SIG-M5 (cell line): ENCODE measurements at places on chromosomes 12 and 14.

GRCh38 chr12:2068653-2069052, 15.9 kb downstream of the CACNA1C start:
- no peak for DNase-seq

- DNase-seq: no peak
Observed at GRCh38 chr12:119036878-119037825, 55.8 kb downstream of the SRRM4 start.

DNA sequence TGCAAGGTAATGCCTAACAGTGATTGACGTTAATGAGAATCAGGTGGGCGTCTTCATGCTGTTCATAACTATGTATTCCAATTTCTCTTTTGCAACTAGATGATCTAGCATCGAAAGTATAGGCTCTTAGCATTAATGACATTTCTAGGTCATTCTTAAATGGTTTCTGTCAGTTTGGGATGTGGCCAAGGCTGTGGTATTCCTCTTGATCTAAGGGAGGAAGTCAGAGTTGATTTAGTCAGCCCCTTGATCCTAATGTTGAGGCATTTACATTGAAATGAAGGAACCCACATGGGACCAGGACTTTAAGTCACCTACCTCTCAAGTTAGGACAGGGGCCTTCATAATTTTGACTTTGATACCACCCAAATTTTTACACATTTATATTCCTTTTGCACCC, 448.1 kb downstream of the NPAS3 start:
- DNase-seq: no peak

- DNase-seq: no peak
Observed at GRCh38 chr14:85915711-85916110, 385.8 kb downstream of the FLRT2 start.

GRCh38 chr12:128069359-128069997, 197.5 kb upstream of the TMEM132C start:
- DNase-seq: no peak

DNA sequence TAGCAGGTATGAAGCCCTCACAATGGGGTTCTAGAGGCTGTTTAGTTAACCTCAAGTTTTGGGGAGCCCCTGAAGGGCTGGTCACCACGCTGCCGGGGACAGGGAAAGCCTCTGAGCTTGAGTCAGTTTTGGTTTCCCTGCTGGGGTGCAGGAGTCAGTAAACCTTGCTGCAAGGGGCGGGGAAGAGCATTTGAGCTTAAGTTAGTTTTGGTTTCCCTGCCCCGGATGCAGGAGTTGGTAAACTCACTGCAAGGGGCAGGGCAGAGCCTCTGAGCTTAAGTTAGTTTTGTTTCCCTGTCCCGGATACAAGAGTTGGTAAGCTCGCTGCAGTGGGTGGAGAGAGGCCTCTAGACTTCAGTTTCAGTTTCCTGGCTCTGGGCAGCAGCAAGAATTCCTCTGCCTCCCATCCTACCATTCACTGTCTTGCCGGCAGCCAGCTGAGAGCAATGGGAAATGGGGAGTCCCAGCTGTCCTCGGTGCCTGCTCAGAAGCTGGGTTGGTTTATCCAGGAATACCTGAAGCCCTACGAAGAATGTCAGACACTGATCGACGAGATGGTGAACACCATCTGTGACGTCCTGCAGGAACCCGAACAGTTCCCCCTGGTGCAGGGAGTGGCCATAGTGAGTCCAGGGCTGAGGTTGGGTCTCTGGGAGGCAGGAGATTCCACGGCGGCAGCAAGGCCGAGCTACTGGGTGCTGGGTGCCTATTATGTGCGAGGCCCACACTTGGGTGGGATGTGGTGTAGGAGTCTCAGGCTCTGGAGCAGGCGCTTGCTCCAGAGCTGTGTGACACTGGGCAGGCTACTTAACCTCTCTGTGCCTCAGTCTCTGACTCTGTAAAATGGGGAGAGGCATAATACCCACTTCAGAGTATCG, at the start of gene OAS2:
OAS2 (plus strand) TSS at position 357 of the 878 bp plus-strand sequence; CDS start at position 447, 90 bp downstream.
- no peak for DNase-seq

DNA sequence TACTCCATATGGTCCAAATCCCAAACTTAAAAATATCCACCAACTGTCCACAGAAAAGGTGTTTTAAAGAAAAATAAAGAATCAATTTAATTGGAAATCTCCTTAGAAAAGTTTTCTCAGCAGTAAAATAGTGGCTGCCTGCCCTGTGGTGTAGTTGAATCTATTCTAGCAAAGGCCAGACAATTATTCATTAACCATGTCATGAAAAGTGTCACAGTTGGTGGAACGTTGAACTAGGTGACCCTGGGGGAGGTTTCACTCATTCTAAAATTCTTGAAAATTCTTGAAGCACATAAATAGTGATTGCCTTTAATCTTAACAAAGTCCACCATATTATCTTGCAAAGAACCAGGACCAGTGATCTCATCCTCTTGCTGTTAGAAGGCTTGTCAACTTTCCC, 78.4 kb upstream of the GZMB start:
- DNase-seq: no peak

- no peak for DNase-seq
Observed at GRCh38 chr14:51546603-51547258, 105.0 kb upstream of the FRMD6 start.

DNA sequence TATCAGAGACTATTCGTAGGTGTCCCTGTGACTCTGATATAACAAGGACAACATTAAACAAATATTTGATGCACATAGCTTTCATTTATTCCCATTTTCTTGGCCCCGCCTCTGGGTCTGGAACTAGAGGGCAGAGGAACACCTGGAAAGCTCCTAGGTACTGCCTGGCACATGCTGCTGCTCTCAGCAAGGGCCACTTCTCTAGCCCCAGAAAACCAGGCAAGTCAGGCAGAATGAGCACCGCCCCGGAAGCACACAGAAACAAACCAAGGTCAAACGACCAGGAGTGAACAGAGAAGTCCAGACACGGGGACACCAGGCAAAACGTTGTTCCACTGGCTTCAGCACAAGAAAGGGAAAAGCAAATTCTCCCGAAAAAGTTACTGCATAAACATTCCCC, 76.1 kb downstream of the TTC7B start:
- no peak for DNase-seq

DNA sequence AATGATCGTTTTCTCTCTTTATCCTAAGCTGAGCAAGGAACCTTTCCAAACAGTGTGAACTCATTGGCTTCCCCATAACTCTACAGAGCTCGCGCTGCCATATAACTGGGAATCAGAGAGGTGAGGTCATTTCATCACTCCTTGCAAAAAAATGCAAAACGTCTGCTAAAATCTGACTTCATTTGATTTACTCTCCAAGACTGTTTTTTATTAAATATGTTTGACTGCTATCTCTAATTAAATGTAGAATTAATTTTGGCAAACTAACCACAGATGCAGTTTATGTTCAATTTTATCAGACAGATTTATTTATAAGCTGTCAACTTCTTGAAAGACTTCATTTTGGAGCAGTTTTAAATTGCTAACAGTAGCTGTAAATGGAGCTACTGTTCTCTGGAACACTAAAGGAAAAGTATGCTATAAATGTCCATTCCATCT, 131.6 kb upstream of the SOX5 start:
- no peak for DNase-seq

GRCh38 chr14:103348154-103348553, 14.1 kb downstream of the EIF5 start:
- no peak for DNase-seq

DNA sequence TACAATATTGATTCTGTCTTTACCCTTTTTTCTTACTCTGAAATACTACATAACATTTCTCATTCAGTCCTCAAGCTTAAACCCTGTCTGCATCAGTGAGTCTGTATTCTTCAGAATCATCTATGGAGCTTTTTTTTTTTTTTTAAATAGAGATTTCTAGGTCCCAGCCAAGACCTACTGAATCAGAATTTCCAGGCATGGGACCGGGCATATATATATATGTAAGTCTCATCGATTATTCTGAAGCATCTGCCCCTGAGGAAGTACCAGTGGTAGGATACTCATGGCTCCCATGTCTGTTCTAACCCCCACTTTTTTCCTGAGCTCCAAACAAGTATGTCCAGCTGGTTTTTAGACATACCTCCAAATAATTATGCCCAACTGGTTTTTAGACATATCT, 6.1 kb downstream of the DDX47 start:
- DNase-seq: no peak

- DNase-seq: no peak
Observed at GRCh38 chr14:69664865-69665526, 53.6 kb downstream of the SUSD6 start.

DNA sequence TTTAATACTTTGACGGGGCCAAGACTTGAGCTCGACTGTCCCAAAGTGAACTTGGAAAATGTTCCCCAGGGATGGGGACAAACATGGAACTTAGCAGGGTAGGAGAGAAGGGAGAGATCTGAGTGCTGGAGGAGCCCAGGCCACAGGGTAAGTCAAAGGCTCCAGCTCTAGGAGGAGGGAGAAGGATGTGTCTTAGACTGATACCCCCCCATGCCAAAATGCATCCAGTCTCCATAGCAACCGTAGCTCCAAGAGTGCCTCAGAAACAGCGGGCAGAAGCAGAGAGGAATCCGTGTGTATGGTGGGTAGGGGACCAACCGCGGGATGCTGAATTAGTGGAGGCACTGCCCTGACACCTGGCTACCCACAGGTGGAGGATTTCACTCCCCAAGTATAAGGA, 845 bp upstream of the AGAP2 start:
- no peak for DNase-seq

GRCh38 chr12:105613887-105614286, 283.4 kb downstream of the C12orf75 start:
- no peak for DNase-seq

DNA sequence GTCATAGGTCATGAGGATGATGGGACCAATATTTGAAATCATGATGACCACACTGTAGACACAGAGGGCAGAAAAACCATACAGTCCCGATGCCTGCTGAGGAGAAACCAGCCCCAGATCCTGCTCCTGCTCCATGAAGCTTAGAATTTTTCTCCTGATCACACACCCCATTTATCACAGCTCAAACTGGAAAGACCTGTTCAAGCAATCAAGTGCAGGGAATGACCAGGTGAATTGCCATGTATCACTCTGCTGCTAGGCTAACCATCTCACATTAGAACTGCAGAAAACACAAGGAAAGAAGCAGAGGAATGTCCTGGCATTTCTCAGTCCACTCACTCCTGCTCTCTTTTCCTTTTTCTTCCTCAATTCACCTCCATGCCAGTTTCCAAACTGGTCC, 18.1 kb downstream of the MANSC1 start:
- DNase-seq: no peak

DNA sequence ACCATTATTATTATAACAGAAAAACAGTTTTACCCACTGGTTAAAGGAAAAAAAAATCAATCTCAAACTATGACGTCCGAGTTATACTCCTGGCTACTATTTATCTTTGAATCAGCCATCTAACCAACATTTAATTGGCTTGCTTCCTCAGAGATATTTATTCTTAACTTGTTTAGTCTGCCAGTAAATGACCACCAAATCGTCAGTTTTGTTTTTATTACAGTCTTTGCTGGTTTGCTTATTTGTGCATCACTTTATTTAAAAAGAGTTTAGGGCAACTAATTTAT, 71.2 kb downstream of the RASSF8 start:
- no peak for DNase-seq

DNA sequence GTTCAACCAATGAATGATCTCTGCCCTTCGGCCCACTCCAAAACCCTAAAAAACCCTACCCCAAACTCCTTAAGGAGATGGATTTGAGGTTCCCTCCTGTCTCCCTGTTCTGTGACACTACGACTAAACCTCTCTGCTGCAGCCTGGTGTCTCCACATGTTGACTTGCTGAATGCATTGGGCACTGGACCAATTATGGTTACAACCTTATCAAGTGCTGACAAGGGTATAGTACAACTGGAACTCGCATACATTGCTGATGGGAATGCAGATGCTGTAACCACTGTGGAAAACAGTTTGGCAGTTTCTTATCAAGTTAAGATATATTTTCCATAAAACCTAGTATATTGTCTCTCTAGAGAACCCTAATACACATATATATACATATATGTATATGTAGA, 6.3 kb upstream of the DICER1 start:
- no peak for DNase-seq

GRCh38 chr12:112768278-112768677, 23.3 kb upstream of the RPH3A start:
- no peak for DNase-seq

DNA sequence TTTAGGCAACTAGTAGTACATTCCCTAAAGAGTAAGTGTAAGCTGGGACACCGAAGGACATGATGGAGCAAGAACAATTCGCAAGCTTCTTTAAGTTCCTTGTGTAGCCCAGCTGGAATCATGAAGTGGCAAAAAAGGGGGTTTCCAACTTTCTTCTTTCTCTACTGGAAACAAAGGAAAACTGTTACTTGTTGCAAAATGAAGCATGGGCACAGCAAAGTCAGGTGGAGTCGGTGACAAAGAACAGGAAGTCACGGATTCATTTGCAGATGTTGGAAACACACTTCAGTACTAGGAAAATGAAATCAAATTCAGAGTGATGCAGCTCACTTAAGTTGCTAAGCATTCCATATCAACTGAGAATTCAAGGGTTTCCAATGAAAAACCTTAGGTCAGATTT, 706.9 kb upstream of the STXBP6 start:
- DNase-seq: no peak

DNA sequence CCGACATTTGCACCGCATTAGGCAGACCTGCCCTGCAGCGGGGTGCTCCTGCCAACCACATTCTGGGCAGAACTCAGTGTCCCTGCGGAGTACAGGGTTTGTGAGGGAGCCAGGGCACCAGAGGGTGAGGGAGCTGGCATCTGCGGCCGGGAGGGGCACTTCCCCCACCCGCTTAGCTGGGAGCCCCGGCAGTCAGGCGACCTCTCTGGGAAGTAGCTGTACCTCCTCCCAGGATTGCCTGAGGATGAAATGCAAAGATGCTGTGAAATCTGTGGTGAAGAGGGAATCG, 58.6 kb downstream of the ANKRD9 start:
- no peak for DNase-seq

- no peak for DNase-seq
Observed at GRCh38 chr12:113896194-113896593, 69.9 kb downstream of the RBM19 start.

DNA sequence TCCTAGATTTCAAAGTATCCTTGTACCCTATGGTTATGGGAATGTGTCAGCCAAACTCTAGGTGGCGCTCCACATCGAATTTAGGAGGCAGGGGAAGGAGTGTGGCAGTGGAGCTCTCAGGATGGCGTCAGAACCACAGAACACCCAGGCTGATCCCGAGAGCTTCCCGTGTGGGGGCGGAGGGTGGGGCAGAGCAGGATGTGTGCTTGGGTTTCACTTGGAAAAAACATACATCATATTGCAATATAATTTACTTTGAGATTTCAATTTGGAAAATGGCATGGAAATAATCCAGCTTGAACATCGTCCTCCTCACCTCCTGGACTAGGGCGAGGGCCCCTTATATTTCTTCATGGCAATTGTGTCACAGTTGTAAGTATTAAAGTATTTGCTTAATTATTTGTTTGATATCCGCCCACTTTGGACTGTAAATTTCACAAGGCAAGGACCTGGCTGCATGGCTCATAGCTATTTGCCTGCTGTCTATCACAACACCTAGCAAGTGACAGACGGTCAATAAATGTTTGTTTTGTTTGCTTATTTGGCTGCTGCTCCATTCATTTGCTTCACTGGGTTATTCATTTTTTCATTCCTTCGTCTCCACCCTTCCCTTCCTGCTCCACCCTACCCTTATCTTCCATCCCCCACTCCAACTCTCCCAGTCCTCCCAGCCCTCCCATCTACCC, 221.5 kb upstream of the HMGA2 start:
- DNase-seq: no peak
